ENCODE measurements at places on chromosomes 16 and 17.

GRCh38 chr17:4956493-4957061 is 5.7 kb downstream of the ENO3 start:
- DNase-seq: no peak

DNA sequence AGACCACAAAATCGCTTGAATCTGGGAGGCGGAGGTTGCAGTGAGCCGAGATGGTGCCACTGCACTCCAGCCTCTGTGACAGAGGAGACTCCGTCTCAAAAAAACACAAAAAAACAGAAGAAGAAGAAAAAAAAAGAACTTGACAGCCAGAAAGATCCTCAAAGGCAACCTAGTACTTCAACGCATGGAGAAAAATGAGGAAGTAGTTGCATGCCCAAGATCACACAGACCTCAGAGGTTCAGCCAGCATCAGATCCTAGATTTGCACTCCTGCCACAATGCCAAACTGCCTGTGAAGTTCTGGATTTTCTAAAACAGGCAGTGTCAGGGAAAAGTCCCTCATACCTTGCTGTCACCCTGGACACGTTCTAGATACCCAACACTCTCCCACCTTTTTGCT is 1.5 kb downstream of the ATPAF2 start:
- DNase-seq: peak; percentile 52

GRCh38 chr17:14442798-14443528 is 142.1 kb downstream of the HS3ST3B1 start:
- no peak for DNase-seq

GRCh38 chr17:75386430-75386829 is 19.0 kb downstream of the GRB2 start:
- DNase-seq: no peak

DNA sequence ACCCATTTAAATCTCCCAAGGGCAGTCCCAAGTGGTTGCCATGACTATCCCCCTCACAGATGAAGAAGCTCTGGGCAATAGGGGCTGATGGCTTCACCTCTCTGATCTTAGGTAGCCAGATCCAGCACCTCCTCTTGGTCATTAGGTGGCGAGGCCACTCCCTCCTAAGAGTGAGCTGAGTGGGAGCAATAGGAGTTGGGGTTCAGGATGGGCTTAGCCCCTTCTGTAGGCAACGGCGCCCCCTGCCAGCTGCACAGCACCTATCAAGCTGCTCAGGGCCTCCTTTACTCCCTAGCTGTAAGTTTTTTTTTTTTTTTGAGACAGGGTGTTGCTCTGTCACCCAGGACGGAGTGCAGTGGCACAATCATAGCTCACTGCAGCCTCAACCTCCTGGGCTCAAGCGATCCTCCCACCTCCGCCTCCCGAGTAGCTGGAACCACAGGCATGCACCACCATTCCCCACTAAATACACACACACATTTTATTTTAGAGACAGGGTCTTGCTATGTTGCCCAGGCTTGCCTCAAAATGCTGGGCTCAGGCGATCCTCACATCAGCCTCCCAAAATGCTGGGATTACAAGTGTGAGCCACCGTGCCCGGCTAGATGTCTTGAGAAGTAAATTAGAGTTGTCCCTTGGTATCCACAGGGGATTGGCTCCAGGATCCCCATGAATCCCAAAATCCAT is 3.5 kb upstream of the RRAD start:
- DNase-seq: no peak

- peak; percentile 89 for DNase-seq
These were observed 5.1 kb downstream of the CLCN7 start for GRCh38 chr16:1469693-1470201.

- no peak for DNase-seq
These were observed 478.4 kb downstream of the TOX3 start for GRCh38 chr16:52068447-52069074.

- DNase-seq: no peak
These were observed 57.0 kb downstream of the TOX3 start for GRCh38 chr16:52489894-52490293.

DNA sequence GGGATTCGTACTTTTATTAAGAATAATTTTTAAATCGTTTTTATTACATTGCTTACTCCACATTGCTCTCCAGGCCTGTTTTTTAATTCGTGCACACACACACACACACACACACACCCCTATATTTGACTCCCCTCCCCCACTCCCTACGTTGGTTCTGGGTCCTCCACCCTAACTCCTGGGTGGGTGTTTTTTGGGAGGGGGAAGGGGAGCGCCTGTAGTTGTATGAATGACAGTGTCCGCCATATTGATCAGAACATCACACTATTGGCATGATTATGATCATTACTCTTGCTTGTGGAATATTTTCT is 1.3 kb downstream of the GNAO1 start:
- no peak for DNase-seq
